ENCODE measurements at places on chromosomes 12 and 14.

- no peak for DNase-seq
These were observed 91.5 kb downstream of the FBXL14 start for GRCh38 chr12:1502831-1503230.

- DNase-seq, result no peak
These were observed 55.1 kb downstream of the NUMB start for GRCh38 chr14:73403181-73403752.

GRCh38 chr12:86230516-86231146 lies 25.6 kb downstream of the MGAT4C start:
- no peak for DNase-seq

GRCh38 chr14:20422886-20423285 lies 9.6 kb upstream of the TEP1 start:
- no peak for DNase-seq

- DNase-seq, result peak; percentile 71
These were observed 2.3 kb downstream of the OTUB2 start for GRCh38 chr14:94028450-94028826.

All from GM12865 (cell line).